ENCODE measurements at places on chromosomes 11 and 22.

- no peak for DNase-seq
Observed at GRCh38 chr11:134341805-134342571, 10.2 kb downstream of the GLB1L2 start.

GRCh38 chr11:94279996-94280395, 24.4 kb upstream of the IZUMO1R start:
- no peak for DNase-seq

- no peak for DNase-seq
Observed at GRCh38 chr11:26698224-26698623, 23.6 kb downstream of the SLC5A12 start.

GRCh38 chr11:94577841-94578240, 10.7 kb downstream of the PIWIL4 start:
- no peak for DNase-seq

GRCh38 chr11:97883086-97883485, 1137.7 kb upstream of the CNTN5 start:
- DNase-seq, result no peak

- no peak for DNase-seq
Observed at GRCh38 chr11:46560300-46560991, 33.4 kb downstream of the AMBRA1 start.

DNA sequence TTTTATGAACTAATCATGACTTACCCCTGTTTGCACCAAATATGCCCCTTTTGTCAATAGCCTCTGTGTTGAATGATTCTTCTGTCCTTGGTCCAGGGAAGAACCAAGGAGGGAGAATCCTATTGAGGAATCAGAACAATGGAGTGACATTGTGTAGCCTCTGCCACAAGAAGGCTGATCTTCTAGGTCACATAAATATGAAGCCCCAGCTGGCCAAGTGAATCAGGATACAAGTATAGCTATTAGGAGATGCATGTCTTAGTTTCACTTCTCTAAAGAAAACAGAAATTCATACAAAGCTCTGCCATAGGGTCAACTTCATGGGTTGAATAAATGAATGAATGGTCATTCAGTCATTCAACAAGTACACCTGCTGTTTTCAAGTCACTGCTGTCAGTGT, 118.2 kb upstream of the BLID start:
- DNase-seq, result no peak

DNA sequence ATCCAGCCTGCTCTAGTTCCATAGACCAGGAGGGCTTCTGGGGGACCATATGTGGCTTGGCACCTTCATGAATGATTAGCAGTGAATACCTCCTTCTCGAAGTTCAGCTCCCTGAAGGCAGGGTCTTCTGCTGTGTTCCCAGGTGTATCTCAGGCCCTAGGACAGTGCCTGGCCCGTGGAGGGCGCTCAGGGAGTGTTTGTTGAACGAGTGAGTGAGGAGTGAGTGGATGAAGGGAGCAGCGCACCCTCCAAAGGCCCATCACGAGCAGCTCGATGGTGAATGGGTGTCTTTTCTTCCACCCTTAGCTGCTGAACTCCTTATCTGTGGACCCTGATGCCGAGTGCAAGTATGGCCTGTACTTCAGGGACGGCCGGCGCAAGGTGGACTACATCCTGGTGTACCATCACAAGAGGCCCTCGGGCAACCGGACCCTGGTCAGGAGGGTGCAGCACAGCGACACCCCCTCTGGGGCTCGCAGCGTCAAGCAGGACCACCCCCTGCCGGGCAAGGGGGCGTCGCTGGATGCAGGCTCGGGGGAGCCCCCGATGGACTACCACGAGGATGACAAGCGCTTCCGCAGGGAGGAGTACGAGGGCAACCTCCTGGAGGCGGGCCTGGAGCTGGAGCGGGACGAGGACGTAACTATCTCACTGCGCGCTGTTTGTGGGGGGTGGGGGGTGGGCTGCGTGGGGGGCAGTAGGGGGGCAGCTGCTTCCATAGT, 9.5 kb downstream of the ANO1 start:
- DNase-seq, result no peak

All from hepatic stellate cell (primary cell).